ENCODE measurements at places on chromosomes 6 and 20.

DNA sequence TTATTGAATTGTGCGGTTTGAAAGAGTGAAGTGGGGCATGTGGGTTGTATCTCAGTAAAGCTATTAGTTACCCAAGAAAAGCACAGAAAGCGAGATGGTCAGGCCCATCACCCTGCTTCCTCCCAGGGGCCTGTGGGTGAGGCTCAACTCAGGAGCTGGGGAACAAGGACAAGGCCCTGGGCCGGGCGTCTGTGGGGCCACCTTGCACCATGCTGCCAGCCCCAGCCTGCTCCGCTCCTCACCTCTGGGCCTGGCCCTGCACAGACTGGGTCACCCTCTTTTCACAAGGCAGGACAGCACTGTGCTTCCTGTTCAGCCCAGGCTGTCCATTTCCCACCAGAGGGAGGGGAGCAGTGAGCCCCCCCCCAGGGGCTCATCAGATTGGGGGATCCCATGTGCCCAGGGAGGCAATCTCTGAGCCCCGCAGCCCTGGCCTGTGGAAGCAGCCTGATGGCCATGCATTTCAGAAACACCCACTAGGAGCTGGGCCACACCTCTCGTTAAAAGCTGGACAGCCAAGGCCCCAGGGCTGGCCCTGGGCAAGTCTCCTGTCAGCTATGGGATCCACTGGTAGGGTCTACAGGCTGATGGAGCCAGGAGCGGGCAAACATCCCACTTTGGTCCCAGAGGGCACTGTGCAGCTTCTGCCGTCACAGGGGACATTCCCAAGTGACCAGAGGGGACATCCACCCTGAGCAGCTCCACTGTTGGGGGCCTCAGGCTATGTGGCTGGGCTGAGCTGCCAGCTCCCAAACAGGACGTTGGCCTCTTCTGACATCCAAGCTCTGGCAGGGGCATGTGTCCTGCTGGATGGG, 55.9 kb downstream of the YTHDF1 start:
- DNase-seq = no peak

DNA sequence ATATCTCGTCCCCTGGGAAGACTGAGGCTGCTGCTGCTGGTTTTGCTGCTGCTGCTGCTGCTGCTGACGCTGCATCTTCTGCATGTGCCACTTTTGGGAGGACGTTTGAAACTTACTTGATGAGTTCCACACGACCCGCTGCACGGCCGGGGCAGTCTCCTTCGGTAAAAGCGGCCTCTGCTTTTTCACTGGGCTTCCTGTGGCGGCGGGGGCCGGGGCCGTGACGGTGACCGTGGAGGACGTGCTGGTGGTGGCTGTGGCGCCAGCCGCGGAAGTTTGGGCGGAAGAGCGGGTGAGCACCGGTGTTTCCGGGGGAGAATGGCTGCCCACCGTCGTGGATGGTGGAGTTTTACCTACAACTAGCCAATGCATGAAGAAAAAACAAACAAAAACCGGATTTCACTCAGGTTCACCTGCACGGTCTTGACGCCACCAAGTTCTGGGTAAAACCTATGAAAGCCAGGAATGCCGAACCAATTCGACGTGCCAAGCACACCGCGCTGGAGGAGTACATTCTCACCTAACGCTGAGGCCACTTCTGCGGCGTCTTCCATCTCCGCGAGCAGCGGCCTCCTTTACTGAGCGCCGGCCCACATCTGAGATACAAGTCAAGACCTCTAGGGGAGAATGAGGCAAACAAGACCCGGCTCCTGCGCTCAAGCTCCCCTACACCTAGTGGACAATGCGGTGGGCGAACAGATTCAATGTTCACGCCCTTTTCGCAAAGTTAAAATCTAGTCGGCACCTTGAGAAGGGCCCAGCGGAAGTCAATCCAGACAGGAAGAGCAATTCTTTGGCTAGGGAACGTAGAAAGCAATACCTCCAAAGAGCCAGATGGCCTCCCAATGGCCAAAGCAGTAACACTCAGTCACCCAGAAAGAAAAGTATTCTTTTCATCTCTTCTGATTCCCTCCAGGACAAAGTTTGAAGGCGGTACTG, 117.5 kb downstream of the ZMYND8 start:
- DNase-seq = no peak

- no peak for DNase-seq
Observed at GRCh38 chr20:9515741-9516233, 1.4 kb downstream of the LAMP5 start.

- DNase-seq = no peak
Observed at GRCh38 chr20:35431621-35432429, 6.2 kb downstream of the GDF5 start.

- peak; percentile 51 for DNase-seq
Observed at GRCh38 chr20:48789185-48789668, 38.6 kb downstream of the PREX1 start.

- no peak for DNase-seq
Observed at GRCh38 chr6:81969011-81969410, 216.5 kb upstream of the TENT5A start.

GRCh38 chr6:81826784-81827183, 74.3 kb upstream of the TENT5A start:
- DNase-seq = no peak

DNA sequence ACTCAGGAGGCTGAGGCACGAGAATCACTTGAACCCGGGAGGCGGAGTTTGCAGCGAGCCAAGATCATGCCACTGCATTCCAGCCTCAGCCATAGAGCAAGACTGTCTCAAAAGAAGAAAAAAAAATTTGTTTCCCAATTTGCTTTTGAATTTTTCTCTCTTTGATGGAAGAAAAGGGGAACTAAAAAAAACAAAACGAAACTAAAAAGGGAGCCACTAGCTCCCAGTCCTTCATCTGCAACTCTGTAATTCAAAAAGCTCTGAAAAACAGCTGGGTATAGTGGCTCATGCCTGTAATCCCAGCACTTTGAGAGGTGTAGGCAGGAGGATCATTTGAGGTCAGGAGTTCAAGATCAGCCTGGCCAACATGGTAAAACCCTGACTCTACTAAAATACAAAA, 9.5 kb downstream of the OVOL2 start:
- no peak for DNase-seq

GRCh38 chr6:33075208-33075567, 602 bp upstream of the HLA-DPB1 start:
- DNase-seq = no peak

- no peak for DNase-seq
Observed at GRCh38 chr20:64155258-64156135, 8.8 kb upstream of the MYT1 start.

DNA sequence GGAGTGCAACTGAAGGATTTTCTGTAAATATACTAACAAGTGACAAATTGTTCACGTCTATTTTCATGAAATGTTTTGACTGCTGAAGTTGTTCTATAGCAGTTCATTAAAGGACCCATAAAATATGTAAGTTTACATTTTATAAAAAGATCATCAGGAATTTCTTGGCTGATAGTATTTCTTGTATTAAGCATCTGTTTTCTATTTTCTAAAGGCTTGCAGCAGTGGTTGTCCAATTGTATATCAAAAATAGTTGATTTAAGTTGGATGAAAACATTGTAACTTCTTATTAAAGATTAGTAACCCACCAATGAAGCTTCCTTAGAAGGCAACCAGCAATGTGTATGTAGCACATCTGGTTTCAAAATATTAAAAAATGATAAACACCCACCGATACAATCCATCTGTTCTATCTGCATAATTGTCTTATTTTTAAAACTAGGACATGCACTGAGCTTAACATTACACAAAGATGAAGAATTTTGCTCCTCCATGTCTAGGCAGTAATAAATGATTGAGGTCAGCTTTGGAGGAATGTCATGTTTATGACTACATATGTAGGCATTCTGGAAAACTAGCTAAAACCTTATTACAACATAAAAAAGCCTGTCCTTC, 301.3 kb upstream of the TCF21 start:
- DNase-seq = no peak

DNA sequence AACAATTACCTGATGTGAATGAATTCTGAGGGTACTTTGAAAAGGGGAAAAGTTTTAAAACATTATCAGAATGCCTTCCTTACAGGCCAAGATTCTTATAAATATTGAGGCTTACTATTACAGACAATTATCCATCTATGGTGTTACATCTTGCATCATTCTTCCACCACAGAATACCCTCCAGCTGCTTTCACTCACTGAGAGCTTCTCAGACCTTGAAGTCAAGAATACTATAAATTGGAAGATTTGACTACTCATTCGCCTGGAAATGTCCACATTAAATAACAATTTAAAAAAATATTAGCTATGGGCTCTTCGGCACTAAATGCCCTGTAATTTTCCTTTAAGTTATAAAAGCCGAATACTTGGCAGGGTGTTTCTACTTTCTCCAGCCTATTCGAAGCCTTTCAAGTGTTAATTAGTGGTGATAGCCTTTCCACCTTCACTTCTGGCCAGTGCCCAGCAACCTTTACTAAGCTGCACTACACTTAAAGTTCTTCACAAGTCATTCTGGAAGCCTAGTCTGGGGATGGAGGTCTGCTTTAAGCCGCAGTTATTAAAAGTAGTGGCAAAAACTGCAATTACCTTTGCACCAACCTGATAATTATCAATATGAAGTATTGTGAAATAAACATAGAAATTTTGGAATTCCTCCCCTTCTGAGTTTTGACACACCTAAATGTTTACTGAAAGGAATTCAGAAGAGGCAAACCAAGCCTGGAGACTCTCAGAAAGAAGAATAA, 100.9 kb downstream of the BMP5 start:
- no peak for DNase-seq

DNA sequence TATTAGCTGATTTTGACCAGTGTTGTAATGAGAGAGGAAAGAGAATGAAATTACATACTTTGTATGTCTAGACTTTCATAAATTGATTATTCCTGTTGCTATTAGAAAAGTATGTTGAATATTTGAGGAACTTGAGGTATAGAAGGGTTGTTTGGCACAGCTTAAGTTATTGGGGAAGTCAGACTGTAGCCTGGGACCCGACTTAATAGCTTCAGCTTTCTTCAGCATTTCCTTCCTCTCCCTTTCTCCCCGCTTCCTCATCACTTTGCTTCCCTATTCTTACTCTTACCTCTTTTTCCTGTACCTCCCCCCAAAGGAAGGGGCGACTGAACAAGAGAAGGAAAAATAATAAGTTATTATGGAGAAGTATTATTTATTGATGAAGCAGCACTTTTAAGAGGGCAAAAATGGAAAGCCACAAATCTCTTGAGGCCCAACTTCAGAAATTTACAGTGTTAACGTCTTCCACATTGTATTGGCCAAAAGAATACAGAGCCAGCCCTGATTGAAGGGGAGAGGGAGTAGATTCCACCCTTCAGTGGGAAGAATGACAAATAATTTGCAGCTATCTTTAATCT, 7.4 kb downstream of the SENP6 start:
- DNase-seq = no peak

DNA sequence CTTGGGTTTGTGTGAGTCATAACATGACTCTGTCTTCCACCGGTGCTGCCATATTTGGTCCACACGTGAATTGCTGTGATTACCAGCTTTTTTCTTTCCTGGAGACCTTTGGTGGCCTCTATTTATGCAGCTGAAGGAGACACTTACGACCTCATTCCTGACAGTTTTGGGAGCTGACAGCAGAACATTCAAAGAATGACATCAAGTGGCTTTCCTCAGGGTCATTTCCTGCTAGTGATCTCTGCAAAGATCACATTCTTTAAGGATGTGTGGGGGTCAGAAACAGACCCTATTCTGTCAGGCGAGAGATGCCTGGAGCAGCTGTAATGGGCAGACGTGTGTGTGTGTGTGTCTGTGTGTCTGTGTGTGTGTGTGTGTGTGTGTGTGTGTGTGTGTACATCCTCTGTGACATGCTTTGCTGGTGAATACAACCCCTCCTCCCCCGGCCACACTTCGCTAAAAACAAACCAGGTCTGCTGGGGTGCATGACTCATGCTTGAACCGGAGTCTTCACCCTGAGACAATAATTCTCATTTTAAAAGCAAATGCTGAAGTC, 115.6 kb downstream of the TMEM170B start:
- DNase-seq = peak; percentile 24

- no peak for DNase-seq
Observed at GRCh38 chr6:1720620-1721322, 111.1 kb downstream of the FOXC1 start.

DNA sequence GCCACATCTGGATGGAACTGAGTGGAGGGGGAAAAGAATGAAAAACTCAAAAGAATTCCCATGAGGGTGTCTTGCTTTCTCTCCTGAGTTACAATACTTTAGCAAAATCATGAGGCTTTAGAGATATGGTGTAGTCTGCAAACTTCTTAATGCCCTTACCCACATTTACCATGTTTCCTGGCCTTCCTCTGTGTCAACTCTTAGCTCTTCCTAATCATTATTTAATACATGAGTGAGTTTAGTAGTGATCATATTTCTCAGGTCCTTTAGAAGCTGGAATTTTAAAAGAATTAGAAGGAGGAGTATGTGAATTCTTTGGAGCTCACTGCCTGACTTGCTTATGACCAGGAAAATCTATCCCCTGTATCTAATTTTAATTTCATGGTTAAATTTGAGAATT, 39.0 kb downstream of the STX11 start:
- no peak for DNase-seq

DNA sequence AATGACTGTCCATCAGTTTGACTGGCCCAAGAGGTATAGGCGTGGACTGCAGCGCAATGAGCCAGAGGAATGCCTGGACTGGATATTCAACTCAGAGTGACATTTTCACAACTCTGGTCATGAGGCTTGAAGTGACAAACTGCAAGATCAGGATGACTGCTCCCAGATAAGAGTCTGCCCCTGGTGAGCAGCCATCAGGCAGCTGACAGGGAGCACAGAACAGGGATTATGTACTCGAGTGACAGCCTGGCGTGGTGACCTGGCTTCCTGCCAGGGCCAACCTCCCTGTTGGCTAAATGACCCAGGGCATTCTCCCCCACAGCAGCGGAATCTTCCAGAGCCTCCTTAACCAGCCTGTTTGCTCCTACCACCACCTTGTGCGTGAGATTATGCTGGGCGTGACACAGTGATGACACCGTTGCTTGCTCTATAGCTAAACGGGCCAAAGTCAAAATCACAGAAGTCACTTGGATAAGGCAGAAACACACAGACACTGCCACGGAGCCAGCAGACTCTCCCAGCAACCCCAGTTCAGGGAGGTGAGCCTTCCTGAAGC, 209.1 kb upstream of the JARID2 start:
- no peak for DNase-seq

- no peak for DNase-seq
Observed at GRCh38 chr6:157785636-157786035, 37.4 kb upstream of the SNX9 start.

- peak; percentile 67 for DNase-seq
Observed at GRCh38 chr6:422433-423054, 31.0 kb downstream of the IRF4 start.
